ENCODE measurements at places on chromosomes 7 and 10.

- DNase-seq, result no peak
Observed at GRCh38 chr7:144468990-144469732, 65.7 kb upstream of the NOBOX start.

DNA sequence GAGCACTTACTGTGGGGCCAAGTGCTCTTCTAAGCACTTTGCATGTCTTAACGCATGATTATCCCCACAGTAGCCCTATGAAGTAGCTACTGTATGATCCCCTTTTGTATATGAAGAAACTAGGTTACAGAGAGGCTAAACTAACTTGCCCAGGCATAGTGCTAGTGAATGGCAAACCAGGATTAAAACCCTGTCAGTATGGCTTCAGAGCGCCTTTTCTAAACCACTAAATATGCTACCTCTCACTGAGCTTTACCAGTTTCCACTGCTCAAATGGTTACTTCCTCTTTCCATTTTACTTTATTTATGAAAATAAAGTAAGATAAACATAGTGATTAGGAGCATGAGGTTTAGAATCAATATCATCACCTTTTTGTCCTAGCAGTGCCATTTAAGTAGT lies 73.6 kb downstream of the PODXL start:
- no peak for DNase-seq

GRCh38 chr7:143890558-143890957 lies 11.4 kb downstream of the TCAF1 start:
- no peak for DNase-seq

GRCh38 chr10:77909021-77909748 lies 17.4 kb downstream of the DLG5 start:
- DNase-seq, result no peak

DNA sequence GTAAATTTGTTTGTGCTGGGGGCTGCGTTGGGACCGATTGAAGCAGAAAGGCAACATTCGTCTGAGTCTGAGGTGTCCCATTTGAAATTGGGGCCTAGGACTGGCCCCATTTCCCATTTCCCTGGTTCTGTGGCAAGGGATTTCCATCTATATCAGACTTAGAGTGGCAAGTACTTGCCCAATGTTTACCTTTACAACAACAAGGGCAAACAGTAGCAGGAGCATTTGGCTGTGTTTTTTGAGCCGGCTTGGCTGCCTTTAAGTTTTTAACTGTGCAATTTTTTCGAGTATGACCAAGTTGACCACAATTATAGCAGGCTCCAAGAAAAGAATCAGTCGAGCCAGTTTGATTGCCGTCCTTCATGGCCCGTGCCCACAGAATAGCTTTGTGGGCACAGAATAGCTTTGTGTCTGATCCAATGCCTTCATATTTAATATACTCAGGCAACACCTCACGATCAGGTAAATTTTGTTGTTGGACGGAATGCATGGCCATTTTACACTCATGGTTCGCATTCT lies 4.7 kb upstream of the CYP17A1 start:
- DNase-seq, result no peak

GRCh38 chr7:158449942-158450341 lies 137.7 kb downstream of the PTPRN2 start:
- no peak for DNase-seq

DNA sequence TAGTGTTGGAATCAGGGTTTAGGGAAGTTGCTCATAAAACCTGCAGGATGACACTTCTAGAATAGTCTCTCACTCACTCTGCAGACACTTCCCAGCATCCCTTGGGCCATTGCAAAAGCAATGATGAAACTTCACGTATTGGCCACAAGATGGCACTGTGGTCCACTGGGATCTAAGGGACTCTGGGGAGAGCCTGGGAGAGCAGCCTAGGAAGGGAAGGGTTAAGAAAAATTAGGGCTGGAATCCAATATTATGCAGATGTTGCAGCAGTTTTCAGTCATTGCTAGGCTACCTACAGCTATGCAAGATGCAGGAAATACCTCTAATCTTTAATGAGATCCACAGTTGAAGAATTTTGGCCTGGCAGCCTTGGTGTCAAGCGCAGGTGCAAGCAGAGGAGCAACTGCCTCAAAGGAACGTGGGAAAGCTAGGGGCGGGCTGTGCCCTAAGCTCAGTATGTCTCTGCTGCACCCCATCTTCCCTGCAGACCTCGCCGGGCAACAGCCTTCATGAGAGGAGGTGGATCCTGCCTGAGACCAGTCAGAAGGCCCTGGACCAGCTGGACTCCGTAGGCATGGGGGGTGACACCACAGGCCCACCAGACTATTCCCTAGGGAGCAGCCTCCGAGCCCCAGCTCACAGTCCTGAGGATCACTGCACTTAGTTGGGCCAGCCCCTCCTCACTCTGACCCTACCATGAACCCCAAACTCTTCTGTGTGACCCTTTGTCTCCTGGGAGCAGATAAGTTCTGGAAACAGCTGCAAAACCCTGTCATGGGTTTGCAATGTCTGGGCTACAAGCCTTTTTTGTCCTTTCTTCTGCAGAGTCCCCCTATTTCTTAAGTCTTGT lies 127.9 kb upstream of the PRSS58 start:
- DNase-seq, result no peak

GRCh38 chr7:69762821-69763352 lies 164.6 kb downstream of the AUTS2 start:
- DNase-seq, result no peak

DNA sequence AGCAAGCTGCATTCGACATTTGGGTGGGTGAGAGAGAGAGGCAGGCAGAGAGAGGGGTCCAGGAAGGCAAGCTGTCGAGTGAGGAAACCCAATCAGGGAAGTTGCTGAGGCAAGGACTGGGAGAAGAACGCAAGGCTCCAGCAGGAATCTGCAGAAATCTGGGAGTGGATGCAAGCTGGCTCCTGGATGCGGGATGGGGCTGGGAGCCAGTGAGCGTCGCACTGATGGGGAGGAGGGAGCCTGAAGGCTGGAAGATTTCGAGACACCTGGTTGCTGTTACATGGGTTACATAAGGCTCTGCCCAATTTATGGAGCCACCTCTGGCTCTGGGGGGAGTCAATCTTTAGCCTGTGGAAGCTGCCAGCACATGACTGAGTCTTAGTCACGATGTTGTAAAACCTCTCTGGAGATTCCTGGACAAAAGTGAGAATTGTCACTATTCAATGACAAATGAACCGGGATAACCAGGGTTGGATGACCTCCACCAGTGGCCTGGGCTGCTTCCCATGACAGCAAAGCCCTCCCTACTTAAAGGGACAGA lies 51.1 kb upstream of the ADRB1 start:
- DNase-seq, result no peak

GRCh38 chr7:44750921-44751571 lies 2.4 kb downstream of the ZMIZ2 start:
- DNase-seq, result peak; percentile 20

GRCh38 chr10:73875139-73875475 lies 752 bp upstream of the CAMK2G start:
- peak; percentile 30 for DNase-seq

GRCh38 chr7:88867158-88867557 lies 71.6 kb upstream of the TEX47 start:
- DNase-seq, result no peak

DNA sequence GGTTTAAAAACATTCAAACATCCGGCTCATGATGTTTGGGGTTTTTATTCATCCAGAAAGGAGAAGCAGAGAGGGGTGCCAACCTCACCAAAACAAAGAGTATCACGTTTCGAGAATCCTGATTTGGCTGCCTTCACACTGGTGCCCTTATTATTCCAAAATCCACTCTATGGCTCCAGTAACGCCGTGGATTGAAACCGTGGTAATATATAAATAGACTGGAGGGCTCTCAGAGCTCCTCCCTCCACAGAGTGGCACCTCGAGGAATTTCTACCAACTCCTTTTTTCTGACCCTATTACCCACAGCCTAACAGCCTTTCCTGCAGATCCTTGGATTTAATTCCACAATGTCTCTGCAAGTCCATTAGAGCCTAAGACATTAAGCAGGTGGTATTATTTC lies 353.6 kb downstream of the CRPPA start:
- DNase-seq, result no peak

- no peak for DNase-seq
Observed at GRCh38 chr7:23346316-23346715, 47.2 kb downstream of the MALSU1 start.

- DNase-seq, result no peak
Observed at GRCh38 chr10:79270466-79271246, 76.6 kb upstream of the PPIF start.

DNA sequence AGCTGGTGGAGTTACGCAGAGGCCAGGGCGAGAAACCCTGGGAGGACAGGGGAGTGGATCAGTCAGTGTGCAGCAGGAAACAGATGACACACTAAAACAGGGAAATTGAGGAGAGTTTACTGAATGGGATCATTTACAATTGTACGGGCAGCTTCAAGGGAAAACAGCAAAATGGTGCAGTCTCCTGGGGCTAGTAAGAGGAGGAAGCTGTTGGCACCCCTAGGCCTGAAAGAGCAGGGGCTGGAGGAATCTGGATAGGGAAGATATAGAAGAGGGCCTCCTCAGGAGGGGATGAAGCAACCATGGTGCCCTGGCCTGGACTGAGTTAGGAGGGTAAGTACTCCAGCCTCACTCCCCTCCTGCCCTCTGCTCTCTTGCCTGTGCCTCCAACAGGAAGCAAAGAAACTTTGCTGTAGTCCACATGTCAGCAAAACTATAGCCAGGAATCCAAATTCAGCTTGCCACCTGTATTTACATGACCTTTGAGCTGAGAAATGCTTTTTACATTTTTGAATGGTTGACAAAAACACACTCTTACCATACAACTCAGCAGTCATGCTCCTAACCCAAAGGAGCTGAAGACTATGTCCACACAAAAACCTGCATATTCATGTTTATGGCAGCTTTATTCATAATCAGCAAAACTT lies 52.3 kb upstream of the OPN4 start:
- no peak for DNase-seq

GRCh38 chr7:28937619-28938018 lies 20.5 kb downstream of the TRIL start:
- no peak for DNase-seq

DNA sequence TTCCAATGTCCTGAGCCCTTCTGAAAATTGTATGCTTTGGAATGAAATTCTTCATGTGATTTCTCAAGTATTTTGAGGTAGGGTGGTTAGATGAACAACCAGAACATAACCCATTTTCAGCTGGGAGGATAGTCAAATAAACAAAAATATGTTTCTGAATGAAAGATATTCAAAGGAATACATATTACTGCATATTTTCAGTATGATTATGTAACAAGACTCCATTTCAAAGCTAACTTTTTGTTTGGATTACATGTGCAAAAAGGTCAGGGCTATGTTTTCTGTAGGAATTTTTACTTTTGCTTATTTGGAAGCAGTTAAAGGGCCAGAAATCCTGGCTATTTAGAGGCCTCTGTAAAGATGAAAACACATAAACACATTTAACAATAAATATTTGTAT lies 27.7 kb downstream of the CDK6 start:
- DNase-seq, result no peak

GRCh38 chr10:71811351-71811750 lies 38.0 kb upstream of the VSIR start:
- no peak for DNase-seq

DNA sequence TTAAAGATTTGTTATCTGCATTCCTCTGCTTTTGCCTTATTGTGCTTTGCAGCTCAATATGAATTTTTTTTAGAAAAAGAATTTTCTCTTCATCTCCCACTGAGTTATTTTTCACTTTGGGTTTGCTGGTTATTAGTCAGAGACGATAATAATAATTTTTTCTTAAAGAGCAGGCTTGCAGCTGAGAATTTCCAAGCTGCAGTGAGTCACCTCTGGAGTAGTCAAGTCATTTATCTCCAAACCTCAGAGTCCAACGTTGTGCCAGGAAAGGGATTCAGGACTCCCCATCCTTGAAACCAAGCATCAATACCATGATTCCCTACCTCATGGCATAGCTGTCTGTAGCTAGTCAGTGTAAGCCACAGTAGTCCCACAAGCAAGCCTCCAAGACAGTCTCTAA lies 15.2 kb upstream of the EGR2 start:
- no peak for DNase-seq

GRCh38 chr10:69375307-69376151 lies 41.2 kb downstream of the TACR2 start:
- DNase-seq, result no peak

DNA sequence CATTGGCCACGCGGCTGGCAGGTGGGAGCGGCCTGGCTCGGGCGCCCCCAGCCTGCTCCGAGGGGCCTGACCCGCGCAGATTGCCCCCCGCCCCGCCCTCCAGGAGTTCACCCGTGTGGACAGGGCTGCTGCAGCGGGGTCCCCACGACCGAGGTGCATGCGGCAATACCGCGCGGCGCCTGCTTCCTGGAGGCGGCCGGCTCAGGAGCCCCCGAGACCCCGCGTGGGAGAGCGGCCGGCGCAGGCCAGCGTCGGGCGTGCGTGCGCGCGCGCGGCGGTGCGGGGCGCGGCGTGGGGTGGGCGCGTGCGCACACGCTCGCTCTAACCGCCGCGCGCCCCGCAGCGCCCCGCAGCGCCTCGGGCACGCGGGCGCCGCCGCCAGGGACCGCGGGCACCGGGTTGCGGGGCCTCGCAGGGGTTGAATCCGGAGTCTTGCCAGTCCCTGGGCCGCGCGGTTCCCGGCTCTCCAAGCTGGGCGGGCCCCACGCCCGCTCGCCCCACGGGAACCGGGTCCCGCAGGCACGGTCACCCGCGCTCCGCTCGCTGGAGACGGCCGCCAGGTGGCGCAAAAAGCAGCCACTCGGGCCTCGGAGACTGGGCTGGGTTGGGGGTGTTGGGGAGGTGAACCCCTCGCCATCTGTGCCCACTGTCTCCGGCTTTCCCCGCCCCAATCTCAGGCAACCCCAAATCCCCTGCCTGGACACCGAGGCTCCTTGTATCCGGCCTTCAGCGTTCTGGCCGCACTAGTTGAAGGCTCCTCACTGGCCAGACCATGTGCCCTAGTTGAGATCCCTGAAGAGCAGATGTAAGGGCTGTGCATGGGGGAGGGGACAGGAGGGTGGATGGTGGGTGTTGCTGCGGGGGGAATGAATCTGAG lies 1.3 kb upstream of the ACHE start:
- no peak for DNase-seq

DNA sequence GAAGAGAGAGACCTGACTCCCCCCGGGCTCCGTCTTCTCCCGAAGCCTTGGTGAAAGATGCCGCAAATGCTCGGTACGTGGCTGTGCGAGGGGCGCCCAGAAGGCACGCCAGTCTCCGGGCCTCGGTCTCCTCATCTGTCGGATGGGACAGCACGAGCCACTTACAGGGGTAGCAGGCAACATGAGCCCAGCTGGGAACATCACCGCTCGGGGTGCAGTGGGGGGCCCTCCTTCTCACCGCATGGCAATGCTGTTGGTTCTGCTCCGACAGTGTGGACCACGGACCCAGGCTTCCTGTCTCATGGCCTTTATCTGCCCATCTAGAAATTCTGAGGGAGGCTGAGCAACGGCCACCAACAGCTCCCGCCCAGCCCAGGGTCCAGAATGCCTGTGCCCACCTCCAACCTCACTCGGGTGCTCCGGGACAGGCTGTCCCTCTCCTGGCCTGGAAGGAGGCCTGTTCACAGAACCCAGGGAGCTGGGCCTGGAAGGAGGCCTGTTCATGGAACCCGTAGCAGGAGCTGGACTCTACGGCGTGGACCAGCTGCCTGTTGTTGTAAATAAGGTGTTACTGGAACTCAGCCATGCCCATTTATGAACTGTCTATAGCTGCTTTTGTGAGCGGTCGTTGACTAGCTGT lies 15.8 kb downstream of the ADAP1 start:
- no peak for DNase-seq

All from activated gamma-delta T cell treated with Interleukin-2 at 50 U/mL for 16 hours (primary cell).